ENCODE measurements at places on chromosomes 4 and X.

DNA sequence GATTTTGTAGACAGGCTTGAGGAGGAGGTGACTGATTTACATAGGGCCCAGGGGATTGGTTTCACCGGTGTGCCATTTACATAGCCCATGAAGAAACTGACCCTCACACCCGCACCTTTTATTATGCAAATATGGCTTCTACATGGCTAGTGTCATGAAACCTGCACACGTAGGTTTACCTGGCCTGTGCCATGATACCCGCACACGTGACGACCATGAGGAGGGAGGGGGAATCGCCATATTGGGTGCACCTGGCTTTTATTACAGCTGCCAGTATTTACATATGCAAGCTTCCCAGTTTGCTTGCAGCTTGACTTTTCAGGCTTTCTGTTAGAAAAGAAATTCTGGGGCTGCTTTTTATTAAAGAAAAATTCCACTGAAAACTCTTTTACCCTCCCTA lies 359.7 kb downstream of the ADAM29 start:
- no peak for DNase-seq

GRCh38 chrX:106898462-106898861 lies 4.7 kb downstream of the RIPPLY1 start:
- no peak for DNase-seq

- no peak for DNase-seq
Observed at GRCh38 chr4:184681916-184682315, 32.4 kb downstream of the PRIMPOL start.

GRCh38 chr4:138308356-138308755 lies 66.2 kb upstream of the SLC7A11 start:
- no peak for DNase-seq

- DNase-seq: no peak
Observed at GRCh38 chr4:15434091-15434490, 6.3 kb downstream of the C1QTNF7 start.

DNA sequence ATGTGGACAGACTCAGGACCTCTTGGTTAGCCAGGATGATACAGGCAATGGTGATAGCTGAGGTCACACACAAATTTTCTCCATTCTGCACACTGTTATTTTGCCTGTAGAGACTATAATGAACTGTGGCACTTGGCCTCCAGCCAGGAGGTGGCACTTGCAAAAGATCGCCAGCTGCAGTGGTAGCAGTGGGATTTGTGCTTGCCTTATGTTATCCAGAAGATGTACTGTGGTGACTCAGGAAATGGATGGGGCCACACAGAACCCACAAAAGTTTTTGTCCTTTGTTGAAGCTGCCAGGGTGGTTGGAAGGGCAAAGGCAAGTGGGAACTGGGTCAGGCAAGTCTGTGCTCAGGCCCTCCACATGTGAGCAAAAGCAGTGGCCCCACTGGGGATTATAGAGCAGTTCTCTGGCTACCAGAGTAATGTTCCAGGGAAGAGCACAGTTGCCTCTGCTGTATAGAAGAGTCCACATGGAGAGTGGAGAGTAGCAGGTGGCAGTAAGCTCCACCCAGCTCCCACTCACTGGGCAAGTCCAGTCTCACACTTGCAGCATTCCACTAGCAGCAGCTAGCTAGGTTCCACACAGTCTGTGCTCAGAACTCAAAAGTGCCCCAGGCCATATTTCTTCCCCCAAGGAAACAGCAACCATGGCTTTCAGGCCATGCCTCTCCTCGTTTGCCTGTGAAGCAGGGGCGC lies 5.9 kb upstream of the C4orf17 start:
- DNase-seq: no peak

DNA sequence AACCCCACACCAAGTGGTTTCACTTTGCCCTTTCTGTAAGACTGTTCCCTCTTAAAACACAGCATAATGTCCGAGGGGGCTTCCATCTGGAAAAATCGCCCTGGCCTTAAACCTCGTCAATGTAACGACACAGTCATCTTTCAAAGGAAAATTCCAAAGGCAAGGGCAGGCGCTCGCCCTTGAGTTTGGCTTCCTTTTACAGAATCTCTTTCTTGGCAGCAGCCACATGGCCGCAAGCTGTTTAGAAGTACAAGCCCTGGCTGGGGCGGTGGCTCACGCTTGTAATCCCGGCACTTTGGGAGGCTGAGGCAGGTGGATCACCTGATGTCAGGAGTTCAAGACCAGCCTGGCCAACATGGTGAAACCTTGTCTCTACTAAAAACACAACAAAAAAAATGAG lies 27.1 kb upstream of the GRPEL1 start:
- DNase-seq: no peak

Data from stimulated activated CD8-positive, alpha-beta memory T cell treated with anti-CD3 and anti-CD28 coated beads, Interleukin-12 subunit alpha, Interleukin-12 subunit beta, amount 100 ng/mL, for 1 hour (primary cell).